B cell (primary cell): ENCODE measurements at places on chromosomes 2 and 18. TPM values are rescaled to one million over a fixed set of nuclear protein-coding genes. Genes with fewer than 3 reads are reported as not detected.

GRCh38 chr2:66217039-66217585 is 217.8 kb upstream of the MEIS1 start:
- no peak for DNase-seq

RANBP2 gene
- total RNA-seq = 67.0 and 69.5 TPM in 2 replicates

DNA sequence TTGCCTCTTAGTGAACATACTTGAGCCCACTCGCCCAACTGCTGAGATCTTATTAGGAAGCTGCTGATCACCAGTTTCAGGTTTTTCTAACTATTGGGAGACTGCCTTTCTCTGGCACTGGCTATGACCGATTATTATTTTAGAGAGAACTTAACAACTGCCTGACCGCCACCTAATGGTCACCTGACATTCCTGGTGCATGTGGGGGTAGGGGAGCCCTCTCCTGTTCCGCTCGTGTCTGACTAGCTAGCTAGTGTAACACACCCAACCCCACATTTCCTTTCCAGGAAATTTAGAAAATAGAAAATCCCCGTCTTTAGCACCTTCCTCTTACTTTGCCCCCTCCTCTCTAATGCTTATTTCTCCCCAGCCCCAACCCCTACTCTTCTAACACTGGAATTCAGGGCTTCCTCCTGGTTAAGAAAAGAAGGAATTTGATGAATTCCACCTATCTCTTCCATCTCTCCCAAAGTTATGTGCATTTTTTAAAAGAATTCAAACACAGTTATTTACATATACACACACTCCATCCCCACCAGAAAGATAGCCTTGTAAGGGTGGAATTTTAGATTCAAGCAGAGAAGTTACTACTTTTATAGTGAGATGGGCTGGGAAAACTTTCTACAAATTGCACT is 19.4 kb upstream of the DNER start:
- no peak for DNase-seq

GRCh38 chr2:231894566-231895380 is 31.4 kb downstream of the NPPC start:
- no peak for DNase-seq

DNA sequence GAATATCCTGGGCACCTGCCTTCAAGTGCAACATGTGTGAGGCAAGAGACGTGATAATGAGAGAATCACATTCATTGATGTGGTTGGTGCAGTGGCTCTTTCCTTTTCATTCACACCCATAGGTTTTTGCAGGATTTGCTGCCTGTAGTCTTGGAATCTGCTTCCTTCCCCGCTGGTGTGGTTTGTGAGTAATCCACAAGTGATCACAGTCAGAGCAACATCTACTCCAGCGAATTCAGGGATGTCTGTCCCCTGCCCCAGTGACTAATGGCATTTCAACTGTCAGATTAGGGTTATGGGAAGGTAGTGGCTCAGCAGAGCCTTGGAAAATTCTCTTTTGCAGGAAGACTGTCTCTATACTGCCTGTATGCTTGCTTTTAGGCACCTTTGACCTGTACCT is 225.5 kb upstream of the RBMS1 start:
- DNase-seq = no peak

PAIP2B gene
- 10.1 and 10.2 TPM in 2 replicates for total RNA-seq

- no peak for DNase-seq
These were observed 175.3 kb downstream of the CLIP4 start for GRCh38 chr2:29290293-29291047.

- DNase-seq = no peak
These were observed 8.0 kb upstream of the CFAP221 start for GRCh38 chr2:119536211-119536610.

DNA sequence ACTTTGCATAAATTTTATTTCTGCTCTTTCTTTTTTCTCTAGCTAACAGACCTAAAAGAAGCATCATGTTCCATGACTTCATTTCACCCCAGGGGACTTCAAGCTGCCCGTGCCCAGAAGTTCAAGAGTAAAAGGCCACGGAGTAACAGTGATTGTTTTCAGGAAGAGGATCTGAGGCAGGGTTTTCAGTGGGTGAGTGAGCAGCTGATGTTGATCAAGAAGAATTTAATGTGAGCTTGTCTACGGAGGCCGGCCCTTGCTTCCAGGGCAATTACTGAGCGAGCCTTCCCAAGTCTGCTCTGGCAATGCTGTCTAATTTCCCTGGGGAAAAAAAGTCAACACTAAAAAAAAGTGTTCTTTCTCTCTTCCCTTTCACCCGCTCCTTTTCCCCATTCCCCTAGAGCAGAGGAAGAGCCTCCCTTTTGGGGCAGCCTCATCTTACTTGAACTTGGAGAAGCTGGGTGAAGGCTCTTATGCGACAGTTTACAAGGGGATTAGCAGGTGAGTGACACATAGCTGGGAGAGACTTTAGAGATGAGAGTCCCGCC is 1.2 kb downstream of the CDK15 start:
- DNase-seq = no peak

GRCh38 chr2:161100211-161100895 is 59.9 kb upstream of the TANK start:
- DNase-seq = no peak

GRCh38 chr2:83478037-83478436 is 981.0 kb downstream of the SUCLG1 start:
- no peak for DNase-seq

FIGN gene
- total RNA-seq = not detected in 2 replicates

UGT1A10 gene
- not detected in 2 replicates for total RNA-seq

ALPG gene
- total RNA-seq = not detected in 2 replicates

DNA sequence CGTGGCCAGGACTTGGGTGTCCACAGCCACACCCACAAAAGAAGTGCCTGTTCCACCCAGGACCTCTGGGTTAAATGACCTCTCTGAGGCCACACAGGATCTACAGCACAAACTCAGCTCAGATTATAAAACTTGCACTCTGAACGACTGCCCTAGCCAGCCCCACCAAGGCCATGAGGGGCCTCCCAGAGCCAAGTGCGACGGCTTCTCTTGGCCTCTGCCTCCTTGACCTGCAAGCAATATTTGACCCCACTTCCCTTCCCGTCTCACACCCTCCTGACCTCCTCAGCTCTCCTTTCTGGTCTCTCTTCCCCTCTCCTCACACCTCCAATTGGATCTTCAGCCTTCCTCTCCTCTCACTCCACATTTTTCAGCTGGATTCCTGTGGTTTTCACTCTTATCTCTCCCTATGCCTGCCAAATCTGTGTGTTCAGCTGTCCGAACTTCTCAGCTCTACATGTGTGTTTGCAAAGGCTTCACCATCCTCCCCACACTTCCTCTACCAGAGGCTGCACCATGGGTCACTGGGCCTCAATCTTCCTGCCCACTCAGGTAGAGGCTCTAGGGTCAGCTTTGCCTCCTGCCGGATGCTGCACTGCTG is 25.3 kb upstream of the STEAP3 start:
- no peak for DNase-seq

DNA sequence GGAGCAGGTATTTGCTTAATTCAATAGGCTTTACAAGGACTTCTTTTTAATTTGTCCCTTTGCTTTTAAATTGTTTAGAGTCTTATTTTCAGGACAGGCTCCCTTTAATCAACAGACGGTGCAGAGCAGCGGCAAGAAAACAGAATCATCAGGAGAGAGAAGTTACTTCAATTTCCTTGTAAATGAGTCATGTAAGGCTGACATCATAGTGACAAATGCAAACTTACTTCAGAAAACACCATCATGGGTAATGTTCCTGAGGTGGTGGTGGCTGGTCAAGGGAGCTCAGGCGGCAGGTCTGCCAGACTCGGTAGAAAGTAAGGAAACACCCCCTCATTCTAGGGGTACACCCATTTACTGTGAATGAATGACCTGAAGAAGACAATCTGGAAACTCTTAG is 395.1 kb downstream of the FBXO15 start:
- no peak for DNase-seq

- no peak for DNase-seq
These were observed 221.4 kb upstream of the PXDN start for GRCh38 chr2:1965726-1966125.

- no peak for DNase-seq
These were observed 528 bp upstream of the ATG16L1 start for GRCh38 chr2:233250985-233251305.

NEB gene
- 3.6 and 5.1 TPM in 2 replicates for total RNA-seq

GRCh38 chr2:70895249-70895648 is 40.5 kb upstream of the ATP6V1B1 start:
- no peak for DNase-seq

DNA sequence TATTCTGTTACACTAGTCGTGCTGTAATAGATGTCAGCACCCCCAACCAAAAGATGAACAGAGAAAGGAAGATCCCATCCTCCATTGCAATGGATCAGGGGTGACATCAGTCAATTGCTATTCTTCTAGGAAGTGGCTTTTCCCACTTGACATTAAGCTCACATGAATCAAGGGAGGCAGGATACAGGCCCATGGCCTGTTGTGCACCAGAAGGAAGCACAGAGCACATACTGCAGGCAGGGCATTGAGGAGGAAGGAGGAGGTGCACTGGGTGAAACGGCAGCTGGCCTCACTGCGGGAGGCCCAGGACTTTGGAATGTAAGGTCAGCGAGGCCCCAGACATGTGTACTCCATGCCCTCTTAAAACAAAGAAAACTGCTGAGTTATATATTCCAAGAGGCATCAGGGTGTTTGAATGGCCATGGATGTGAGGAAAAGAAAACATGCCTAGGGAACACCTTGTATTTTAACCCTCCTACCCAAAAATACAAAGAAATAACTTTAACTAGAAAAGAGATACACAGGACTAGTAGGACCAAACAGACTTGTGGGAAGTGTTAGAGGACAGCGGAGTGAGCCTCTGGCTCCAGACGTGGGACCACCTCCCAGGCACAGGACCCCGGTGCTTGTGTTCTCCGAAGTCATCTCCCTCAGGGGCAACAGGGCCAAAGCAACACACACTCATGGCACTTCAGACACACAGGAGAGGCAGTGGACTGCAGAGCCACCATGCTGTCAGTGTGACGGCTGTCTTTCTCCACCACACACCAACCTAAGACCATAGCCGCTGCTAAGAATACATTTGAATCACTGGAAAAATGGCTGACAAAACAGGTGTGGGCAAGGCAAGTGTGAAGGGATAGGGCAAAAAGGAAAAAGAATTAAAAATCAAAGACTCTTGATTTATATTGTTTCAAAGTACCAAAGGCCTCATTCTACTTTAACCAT is 51.4 kb upstream of the RIOK3 start:
- DNase-seq = no peak

GRCh38 chr18:45677276-45677807 is 46.6 kb upstream of the SLC14A1 start:
- DNase-seq = no peak

EFHD1 gene
- not detected in 2 replicates for total RNA-seq

- no peak for DNase-seq
These were observed 61.1 kb downstream of the MEIS1 start for GRCh38 chr2:66495788-66496640.

- no peak for DNase-seq
These were observed 339.9 kb downstream of the ADCYAP1 start for GRCh38 chr18:1244397-1245122.

CRYBA2 gene
- total RNA-seq = not detected in 2 replicates

RSAD2 gene
- total RNA-seq = 1.5 and 2.0 TPM in 2 replicates

MDH1 gene
- 87.8 and 95.6 TPM in 2 replicates for total RNA-seq

GRCh38 chr18:27235218-27235870 is 50.2 kb upstream of the CHST9 start:
- DNase-seq = no peak

DNA sequence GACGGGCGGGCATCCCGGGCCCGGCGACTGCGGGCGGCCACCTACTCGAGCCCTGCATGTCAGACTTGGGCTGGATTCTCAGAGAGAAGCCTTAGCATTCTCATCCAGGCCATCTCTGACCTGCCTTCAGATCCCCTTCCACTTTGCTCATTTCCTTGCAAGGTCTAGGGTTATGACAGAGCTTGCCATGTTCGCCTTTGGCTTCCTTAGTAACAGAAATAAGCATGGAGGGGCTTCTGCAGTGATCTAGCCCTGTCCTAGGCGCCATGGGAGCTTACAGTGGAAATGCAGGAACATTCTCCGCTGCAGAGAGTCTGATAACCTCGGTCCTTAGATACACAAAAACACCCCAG is 632 bp upstream of the ACVR1 start:
- no peak for DNase-seq
